CD8-positive, alpha-beta memory T cell (primary cell): ENCODE measurements at places on chromosomes 1 and 21.

DNA sequence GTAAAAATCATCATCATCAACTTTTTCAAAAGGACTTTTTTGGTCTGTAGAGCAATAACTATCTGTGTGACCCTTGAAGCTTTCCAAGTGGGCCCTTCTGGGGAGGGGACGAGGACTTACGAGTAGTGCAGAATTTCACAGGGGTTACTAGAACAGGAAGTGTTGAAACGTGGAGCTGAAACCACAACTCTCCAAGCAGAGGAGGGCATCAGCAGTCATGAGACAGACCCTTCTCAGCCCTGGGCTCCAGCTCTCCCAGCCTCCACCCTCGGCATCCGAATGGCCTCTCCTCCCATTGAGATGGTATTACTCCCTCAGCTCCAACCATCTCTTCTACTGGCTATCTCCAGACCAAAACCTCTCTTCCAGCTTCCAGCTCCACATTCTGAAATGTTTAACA, 3.6 kb downstream of the FAM89A start:
- no peak for DNase-seq

DNA sequence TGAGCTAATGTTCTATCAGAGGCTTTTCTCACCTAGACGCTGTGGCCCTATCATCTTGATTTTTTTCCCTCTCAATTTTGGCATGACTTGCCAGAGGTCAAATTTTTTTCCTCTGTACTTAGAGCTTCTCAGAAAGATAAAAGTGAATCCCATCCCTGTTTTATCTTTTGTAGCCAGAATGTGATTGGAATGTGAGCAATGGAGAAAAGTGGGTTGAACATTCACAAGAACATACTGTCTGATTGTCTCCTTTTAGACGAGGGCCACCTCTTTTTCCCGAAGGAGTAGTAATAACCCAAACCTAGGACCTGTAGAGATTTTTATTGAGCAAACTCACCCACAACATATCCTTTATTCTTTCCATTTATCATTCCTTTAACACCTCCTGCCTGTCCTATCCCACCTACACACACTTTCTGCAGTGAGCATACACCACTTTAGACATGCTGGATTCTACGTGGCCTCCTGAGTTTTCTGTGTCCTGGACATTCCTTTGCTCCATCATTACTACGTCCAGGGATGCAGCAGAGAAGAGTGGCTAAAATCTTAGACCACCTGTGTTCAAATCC, 15.9 kb downstream of the S100A10 start:
- DNase-seq = no peak

DNA sequence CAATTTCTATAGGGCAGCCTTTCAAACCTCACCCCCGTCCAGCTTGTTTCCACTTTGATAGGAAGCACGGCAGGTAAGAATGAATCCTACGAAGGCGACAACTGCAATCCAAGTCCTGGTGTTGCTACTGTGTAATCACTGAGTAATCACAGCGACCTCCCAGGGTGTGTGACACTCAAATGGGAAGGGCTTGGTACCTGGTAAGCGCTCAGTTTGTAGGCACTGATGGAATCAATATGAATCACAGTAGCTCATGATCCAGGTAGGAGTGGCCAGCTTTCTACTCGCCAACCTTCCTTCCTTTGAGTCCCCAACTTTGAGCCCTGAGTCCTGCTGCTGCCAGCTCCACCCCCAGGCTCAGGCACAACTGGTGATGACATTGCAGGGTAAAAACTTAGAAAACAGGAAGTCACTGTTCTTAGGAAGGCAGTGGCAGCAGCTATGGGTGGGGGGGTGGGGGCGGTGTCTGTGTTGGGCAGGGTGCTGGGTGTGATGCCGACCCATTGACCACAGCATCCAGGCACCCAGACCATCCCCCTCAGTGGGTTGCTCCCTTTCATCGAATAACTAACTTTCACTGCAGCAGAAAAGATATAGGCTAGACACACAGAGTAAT, 70.7 kb downstream of the CD247 start:
- DNase-seq = peak; percentile 74

GRCh38 chr1:170686291-170686690, 22.4 kb downstream of the PRRX1 start:
- no peak for DNase-seq

GRCh38 chr1:160308451-160309184, 23.7 kb upstream of the PEX19 start:
- no peak for DNase-seq

DNA sequence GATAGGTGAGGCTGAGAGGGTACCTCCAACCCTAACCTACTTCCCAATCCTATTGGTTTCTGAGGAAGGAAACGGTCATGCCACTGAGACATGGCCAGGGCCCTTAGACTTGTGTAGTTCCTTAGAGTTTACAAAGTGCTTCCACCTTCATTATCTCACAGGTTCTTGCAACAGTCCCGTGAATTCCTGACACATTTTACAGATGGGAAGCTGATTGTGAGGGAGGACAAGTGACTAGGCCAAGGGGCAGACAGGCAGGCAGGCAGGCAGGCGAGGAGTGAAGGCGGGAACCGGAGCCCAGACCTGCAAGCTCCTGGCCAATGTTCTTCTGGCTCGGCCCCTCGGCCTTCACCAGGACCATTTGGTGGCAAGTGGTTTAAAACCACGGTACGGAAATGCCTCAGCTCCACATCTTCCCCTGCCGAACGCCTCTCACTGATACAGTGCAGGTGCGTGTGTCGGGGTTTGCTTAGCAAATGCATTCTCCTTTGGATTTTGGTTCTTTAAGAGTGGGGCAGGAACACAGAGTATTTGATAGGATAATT, 45.1 kb downstream of the ZBTB18 start:
- no peak for DNase-seq

- DNase-seq = no peak
These were observed 10.3 kb upstream of the FAM89A start for GRCh38 chr1:231050395-231050794.

GRCh38 chr1:235077163-235077540, 51.5 kb downstream of the TOMM20 start:
- DNase-seq = no peak
